ENCODE measurements at places on chromosomes 2 and 18.
A peak's percentile ranks its signal among the peaks of the same experiment; 100 is the strongest.

GRCh38 chr2:150007815-150008430, 420.3 kb upstream of the MMADHC start:
- no peak for DNase-seq

DNA sequence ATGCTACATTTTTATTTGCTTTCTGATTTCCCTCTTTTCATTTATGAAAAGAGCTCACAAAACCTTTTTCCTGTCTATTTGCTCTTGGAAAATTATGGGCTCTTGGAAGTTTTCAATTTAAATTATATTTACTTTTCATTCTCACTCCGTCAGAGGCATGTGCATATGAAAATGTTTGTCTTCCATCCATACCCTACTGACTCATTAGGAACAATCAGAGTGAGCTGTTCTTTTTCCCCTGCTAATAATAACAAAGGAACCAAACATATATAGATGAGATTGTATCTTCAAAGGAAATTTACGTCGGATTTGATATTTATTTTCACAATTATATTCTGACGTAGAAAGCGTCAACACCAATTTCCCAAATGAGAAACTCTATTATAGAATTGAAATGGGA, 1101.2 kb downstream of the TSN start:
- DNase-seq = no peak

GRCh38 chr2:13000664-13001363, 284.1 kb downstream of the TRIB2 start:
- DNase-seq = no peak

- no peak for DNase-seq
Observed at GRCh38 chr2:149902081-149902480, 314.5 kb upstream of the MMADHC start.

GRCh38 chr2:223731503-223731902, 105.9 kb downstream of the AP1S3 start:
- DNase-seq = no peak

GRCh38 chr2:75844651-75845050, 133.9 kb upstream of the GCFC2 start:
- no peak for DNase-seq

DNA sequence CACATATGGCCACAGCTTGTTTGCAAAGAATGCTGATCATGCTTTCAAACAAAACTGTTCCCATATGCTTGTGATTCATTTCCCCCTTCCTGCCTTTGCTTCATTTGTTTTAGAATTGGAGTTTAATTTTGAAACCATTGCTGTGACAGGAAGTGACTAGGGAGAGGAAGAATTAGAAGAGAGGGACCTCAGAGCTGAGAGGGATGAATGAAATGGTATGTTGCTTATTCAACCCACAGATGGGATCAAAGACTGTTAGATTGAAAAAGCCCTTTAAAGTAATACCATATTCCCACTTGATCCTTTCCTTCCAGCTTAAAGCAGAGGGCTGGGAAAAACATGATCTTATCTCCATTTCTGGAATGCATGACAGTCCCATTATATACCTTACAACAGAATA, 106.2 kb upstream of the RNF152 start:
- peak; percentile 89 for DNase-seq

DNA sequence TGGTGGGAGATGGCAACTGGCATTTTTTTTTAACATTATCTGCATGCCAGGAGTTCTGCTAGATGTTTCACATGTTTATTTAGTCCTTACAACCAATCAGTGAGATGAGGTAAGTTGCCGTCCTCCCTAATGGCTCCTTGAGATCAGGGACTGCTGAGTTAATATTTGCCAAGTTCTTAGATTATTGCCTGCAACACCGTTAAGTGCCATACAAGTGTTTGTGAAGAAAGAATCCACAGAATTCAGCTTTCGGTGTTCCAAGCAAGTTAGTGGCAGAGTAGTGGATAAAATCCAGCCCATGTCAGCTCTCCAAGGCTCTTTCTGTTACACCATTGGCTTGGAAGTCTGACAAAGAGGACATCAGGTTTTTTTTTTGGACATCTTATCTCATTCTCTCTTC, 95.9 kb downstream of the C1QL2 start:
- DNase-seq = no peak

- DNase-seq = no peak
Observed at GRCh38 chr2:45332567-45332966, 278.5 kb downstream of the SRBD1 start.

DNA sequence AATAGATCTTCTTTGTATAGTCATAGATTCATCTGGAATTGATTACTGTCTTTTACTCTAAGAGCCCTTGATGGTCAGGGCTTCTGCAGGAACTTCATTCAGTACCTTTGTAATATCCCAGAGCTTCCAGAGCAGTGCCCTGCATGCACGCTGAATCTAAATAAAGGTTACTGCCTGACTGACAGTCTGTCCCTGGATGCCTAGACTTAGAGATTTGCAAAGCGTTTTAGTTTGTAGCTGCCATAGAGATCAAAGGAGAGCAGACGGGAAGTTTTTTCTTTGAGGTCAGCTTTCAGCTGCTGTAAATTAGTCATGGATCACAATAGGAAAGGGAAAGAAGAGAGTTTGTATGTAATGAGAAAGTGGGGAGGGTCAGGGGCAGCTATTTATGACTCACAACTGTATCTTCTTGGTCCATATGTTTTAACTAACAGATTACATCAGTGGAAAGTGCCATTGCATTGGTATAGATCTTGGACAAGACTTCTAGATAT, 45.2 kb upstream of the NYAP2 start:
- DNase-seq = peak; percentile 0

DNA sequence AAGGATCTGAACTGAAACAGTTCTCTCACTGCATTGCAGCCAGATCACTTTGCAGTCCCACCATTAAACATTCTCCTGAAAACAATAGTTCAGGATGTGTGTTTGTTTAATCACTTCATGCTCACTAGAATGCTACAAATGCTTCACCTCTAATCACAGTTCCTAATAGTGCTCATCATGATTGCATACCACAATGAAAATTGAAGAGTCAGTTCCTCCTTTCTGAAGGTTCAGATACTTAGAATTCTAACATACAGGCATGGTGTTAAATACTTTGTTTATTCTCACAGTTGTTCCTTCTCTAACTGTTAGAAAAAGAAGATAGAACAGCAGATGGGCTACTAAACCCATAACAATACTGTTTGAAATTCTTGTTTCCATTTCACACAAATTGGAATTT, 622.3 kb upstream of the ACVR2A start:
- DNase-seq = no peak

DNA sequence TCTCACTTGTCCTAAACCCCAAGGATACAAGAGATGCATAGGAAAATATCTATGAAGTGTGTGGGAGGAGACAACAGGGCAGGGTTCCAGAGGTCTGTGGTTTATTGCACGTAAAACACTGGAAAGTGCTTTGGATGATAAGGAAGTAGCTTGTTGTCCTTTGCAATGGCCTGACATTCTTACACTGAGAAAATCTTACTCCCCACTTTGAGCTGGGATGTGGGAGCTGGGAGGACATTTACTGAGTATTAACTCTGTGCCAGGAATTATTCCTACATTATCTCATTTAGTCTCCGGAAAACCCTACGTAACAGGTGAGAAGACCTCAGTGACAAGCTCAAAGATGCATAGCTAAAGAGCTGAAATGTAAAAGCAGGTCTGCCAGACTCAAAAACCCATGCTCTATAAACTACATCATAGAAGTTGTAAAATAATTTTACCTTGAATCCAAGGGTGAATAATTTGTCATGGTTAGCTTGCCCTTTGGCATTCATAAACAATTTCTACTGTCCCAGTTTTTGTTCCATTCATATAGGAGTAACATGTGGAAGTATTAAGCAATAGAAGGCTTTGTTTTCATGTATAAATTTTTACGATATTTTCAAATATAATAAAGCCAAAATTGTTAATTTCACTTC, 9.2 kb upstream of the GALNT3 start:
- no peak for DNase-seq

DNA sequence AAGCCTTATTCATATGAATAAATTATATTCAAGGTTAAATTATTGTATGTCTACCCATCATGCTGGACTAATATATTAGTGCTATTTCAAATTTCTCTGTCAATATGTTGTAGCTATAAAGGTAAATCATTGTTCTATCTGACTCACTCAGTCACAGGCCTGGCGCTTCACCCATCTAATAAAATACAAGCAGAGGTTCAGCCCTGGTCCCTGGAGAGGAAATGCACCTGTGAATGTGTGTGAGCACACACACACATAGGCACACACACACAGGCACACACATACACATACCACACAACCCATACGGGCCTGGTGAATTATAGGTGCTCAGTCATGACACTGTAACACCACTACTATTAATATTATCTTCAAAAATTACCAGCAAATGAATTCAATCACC, 1396.1 kb downstream of the DPP10 start:
- DNase-seq = no peak

- no peak for DNase-seq
Observed at GRCh38 chr2:26174691-26175465, 2.0 kb downstream of the GAREM2 start.

DNA sequence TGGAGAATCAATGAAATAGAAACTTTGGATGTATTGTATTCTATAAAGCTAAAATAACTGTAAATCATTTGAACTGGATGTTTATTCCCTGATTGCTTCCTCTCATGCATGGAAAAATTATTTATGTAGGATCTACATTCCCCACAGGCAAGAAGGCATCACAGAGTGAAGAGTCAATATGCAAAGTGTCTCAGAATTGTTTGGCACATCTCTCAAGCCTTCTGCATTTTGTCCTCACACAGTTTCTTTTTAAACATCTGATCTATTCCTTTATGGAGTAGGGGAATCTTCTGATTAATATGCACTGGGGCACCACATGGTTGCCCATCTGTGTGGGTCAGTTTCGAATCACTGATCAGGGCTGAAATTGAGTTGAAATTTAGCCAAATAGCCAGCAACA, 465.4 kb downstream of the ZNF804A start:
- no peak for DNase-seq

DNA sequence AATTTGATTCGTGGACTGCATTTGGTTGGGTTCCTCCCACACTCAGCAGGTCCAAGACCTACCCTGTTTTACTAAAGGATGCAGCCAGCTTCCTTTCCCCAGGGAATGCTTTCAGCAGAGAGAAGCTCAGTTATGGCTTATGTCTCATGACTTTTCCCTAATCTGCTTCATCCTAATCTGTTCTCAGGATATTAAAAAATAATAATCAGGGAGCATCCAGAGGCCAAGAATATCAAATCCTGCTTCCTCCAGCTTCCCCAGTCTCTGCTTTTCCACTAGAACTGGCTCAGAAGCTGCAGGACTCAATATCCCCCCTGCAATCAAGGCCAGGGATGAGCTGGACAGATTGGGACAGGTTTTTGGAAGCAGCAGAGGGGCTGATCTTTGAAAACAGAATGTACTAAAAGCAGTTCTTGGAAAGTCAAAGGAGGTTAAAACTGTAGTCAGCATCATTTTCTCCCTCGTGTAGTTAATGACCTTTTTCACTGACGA, 326.9 kb upstream of the TNP1 start:
- DNase-seq = no peak

DNA sequence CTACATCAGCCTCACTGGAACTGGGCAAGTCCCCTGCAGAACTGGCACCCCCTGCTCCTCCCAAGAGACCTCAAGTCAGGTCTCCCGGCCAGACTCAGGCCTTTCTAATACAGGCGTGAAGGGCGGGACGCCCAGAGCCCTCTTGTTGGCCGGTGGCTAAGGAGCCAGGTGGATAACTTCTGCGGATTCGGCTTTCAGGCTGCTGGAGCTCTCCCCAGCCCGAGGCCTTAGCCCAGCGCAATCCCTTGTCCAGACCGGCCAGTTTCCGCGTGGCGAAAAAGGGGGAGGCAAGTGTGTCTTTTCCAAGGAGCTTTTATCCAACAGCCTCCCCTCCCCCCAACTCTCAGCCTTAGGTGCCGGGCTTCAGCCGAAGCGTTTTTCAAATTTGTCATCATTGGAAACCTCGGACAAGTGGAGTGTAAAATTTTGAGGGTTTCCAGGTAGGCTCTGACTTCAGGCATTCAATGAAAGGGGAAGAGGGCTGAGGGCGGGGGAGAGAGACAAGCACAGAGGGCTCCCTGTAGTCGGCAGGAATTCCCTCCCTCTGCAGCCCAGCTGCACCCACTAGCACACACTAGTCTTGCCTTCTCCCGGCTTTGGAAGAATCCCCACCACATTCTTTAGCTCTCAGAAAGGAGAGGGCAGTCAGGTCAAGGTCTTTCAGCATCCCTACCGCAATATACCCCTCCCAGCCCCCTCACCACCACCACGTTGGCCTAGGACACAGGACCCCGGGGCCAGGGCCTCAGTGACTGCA, 9.5 kb upstream of the SATB2 start:
- DNase-seq = no peak

DNA sequence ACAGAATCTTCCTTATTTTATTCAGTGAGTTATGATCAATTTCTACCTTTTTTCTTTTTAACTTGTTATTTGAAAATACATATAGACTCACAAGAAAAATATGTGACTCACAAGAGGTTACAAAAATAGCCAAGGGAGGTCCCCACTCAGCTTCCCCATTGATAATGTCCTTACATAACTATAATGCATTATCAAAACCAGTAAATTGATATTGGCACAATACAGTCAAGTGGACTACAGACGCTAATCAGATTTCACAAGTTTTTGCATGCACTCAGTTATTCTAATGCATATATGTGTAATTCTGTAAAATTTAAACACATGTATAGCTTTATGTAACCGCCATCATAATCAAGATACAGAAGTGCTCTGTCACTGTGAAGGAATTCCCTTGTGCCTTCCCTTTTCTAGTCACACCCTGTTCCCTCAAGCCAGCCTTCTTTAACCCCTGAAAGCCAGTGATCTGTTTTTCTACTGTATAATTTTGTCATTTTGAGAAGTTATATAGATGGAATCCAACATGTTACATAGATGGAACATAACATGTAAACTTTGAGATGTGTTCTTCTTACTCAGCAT, 118.4 kb downstream of the ALMS1 start:
- DNase-seq = no peak

DNA sequence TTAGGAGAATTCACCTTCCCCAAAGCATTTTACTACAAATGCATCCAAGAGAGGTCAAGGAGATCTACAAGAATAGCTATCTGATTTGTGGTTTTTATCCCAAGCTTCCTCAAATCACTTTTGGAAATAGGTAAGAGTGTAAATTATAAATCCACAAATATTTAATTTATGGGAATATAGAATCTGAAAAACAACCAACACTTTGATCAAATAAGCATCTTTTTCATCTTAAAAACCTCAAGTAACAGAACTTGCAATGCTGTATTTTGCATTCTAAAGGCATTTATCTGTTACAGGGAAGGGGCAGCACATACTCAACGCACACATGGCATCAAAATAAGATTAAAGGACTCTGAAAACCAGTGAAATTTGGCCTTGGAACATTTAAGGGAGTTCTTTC, 1.9 kb downstream of the ZNF385B start:
- no peak for DNase-seq

- no peak for DNase-seq
Observed at GRCh38 chr2:86078774-86079545, 26.7 kb downstream of the POLR1A start.

GRCh38 chr18:78984941-78985784, 5.5 kb downstream of the SALL3 start:
- no peak for DNase-seq

- peak; percentile 89 for DNase-seq
Observed at GRCh38 chr2:46847185-46847710, 68.4 kb downstream of the MCFD2 start.

All from GM04503 (cell line).